ENCODE measurements at places on chromosomes 2 and 18.

GRCh38 chr18:44589693-44590355 lies 90.9 kb upstream of the SETBP1 start:
- no peak for DNase-seq

GRCh38 chr2:148900350-148900837 lies 25.4 kb downstream of the KIF5C start:
- no peak for DNase-seq

- no peak for DNase-seq
These were observed 43.1 kb upstream of the PTH2R start for GRCh38 chr2:208363485-208363884.

- DNase-seq: no peak
These were observed 25.6 kb downstream of the DNPEP start for GRCh38 chr2:219362072-219362471.
